Epithelial cell of proximal tubule (primary cell): ENCODE measurements at places on chromosomes 6 and 20.

DNA sequence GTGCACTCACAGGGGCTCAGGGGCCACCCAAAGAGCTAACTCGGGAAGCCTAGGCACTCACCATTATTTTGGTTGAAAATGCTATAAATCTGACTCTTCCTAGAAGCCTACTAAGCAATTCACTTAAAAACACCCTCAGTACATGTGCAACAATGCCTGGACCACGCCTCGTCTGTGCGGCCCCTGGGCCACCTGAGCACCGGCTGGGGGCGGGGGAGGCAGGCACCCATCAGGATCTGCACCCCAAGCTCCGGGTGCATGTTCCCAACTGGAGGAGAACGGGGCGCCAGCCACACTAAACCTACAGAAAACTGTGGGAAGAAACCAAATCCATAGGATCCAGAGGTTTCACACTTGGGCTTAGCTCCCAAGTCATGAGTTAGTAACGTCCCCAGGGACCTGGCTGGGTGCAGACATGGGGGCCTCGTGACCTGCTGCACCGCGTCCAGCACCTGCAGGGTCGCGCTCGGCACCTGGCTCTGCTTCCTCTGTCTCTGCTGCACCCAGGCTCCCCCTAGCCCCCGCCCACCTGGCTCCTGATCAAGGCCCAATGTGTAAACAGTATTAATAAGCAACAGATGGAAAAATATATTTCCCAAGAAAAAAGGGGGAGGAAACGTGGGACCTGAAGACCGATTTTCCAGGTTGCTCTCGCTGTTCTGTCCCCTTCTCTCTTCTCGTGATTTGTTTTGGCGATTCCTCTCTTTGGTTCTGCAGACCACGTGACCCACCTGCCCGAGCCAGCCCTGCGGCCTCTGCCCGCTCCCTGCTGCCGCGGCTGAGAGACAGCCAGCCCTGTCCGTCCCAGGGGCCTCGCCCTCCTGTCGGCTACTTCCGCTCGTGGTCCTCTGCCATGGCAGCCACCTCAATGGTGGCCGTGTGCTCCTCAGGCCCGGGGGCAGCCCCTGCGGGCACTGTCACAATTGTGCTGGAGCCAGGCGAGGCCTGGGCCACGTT is 15.5 kb upstream of the HELZ2 start:
- DNase-seq: no peak

- DNase-seq: no peak
These were observed 61.8 kb upstream of the TIAM2 start for GRCh38 chr6:154933181-154933827.

DNA sequence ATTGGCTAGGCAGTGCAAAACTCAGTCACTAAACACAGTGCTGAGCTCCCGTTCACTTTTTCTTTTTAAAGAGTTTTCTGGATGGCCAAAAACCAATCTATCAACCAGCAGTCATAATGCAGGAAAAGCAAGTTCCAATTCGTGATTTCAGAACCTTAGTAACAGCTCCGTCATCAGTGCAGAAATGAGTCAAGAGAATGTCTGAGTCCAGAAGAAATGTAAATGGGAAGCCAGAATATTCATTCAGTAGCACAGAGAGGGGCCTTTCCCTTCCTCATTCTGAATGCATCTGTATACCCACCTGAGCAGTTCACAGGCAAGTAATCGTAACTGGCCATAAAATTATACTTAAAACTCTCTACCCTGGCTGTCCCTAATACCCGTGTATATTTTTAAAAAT is 20.4 kb downstream of the HUS1B start:
- no peak for DNase-seq

- DNase-seq: no peak
These were observed 9.0 kb downstream of the NFATC2 start for GRCh38 chr20:51533291-51534172.

- no peak for DNase-seq
These were observed 29.0 kb upstream of the SRF start for GRCh38 chr6:43142101-43142500.

- no peak for DNase-seq
These were observed 82.2 kb upstream of the DUSP22 start for GRCh38 chr6:210104-210456.

DNA sequence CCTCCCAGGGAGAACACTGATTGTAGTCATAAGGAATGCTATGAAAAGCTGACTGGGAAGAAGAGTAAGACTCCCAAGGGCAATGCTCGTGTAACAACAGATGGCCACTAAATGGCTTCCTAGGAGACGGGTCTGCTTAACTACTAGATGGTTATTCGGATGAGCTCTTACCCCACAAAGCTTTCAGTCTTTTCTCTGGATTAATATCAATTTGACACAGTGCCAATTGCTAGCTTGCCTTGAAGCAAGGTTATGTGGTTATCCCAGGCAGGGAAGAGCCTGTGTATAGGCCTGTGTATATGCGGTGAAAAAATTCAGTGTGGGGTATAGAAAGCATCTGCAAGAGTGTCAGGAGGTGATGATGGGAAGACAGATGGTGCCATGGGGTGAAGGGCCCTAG is 86.4 kb upstream of the NOX3 start:
- DNase-seq: no peak

- DNase-seq: no peak
These were observed 157.9 kb upstream of the PDE10A start for GRCh38 chr6:165820934-165821333.

DNA sequence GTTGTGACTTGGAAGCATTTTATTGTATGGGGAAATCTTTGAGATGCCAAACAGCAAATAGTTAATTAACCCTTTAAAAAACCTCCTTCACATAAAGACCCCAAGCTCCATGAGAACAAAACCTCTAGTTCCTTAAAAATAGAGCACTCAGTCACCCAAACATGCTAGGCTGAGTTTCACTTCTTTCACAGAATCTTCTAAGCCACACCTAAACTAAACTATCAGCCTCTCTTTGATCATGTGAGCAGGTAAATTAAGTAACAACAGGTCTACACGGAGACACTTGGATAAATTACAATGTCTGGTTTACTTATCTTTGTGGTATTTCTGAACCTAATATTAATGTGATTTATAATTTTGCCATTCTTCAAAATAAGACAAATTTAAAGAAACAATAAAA is 205.2 kb upstream of the MARCKS start:
- no peak for DNase-seq

GRCh38 chr20:36043892-36044515 is 75.6 kb downstream of the CNBD2 start:
- DNase-seq: no peak

DNA sequence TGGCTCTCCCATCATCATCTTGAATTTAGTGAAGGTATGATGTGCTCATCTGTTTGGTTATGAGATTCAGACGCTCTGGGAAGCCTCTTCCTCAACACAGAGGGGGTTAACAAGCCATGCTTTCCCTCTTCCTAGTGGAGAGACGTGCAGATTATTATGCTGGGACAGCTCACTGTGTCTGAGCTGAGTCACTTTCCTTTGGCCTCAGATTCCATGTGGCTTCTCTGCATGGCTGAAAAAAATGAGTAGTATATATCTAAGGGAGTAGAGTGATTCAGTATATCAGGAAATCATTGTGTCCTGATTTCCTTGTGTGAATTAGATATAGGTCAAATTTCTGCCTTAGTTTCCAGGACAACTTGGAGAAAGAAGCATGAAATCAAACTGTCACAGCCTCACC is 52.6 kb downstream of the FIG4 start:
- peak; percentile 37 for DNase-seq

DNA sequence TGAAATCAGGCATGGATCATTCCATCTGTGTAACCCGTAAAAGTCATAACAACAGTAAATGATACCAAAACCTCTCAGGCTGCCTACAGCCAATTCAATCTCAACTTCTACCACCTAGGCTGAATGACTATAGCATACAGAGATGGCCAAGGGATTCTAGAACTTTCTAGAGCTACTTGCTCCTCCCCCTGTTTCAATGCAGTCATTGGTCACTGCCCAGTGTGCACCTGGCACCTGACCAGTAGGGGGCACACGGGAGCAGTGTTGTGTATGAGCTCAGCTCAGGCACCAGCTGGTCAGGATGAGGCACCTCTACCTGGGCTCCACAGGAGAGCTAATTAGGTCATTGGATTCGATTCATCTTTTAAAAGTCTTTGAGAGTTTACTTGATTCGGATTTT is 86.2 kb downstream of the PLEKHG1 start:
- DNase-seq: no peak

GRCh38 chr6:114634016-114634415 is 291.2 kb upstream of the HS3ST5 start:
- DNase-seq: no peak

DNA sequence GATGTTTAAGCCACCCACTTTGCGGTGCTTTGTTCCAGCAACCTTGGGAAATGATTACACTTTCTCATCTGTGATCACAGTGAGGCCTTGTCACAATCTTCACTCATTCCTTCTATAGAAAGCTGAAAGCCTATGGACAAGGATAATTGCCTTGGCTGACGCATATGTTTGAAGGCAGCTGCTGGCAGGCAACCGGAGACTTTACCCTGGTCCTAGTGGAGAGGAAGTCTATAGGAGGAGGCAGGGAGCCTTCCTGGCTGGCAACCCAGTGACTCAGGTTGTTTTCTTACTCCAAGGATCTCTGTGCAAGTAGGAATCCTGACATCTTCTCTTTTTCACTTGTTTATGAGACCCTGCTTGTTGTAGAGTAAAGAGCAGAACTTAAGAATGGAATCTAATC is 34.1 kb upstream of the ESR1 start:
- DNase-seq: no peak

GRCh38 chr6:89828988-89829471 is 650 bp upstream of the CASP8AP2 start:
- no peak for DNase-seq

DNA sequence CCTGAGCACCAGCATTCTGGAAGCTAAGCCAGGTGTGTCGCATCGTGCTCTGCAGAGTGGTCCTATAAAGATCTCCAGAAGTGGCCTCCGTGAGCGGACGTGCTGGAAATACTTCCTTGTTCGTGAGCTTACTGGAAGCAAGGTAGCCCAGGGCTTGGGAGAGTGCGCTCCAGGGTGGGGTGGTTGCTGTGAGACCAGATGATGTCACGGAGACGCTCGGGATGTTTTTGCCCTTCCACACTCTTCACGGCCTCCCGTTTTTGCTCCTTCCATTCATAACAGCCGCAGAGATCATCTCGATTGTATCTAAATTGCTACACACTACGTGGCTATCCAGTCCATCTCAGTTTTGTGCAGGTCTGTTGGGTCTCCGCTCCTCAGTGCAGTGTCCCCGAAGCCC is 373.4 kb downstream of the THBS2 start:
- DNase-seq: no peak

DNA sequence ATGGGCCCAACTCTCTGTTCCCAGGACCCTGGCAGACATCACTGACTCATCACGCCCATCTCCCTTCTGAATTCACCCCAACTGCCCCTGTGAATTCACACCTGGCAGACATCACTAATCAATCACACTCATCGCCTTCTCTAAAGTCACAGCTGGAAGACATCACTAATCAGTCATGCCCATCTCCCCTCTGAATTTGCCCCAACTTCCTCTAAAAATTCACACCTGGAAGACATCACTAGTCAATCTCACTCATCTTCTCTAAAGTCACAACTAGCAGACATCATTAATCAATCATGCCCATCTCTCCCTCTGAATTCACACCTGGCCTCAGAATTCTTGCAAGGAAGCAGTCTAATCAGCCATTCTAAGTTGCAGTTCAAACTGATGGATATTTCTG is 111.1 kb downstream of the FOXA2 start:
- no peak for DNase-seq
